ENCODE measurements at places on chromosomes 3 and 15. TPM values are rescaled to one million over a fixed set of nuclear protein-coding genes. Genes with fewer than 3 reads are reported as not detected.

Gene PLXNA1
- total RNA-seq: 7.8 TPM

Gene FETUB
- total RNA-seq: not detected

Gene EPHB1
- total RNA-seq: 14.5 TPM

Gene AGBL1
- total RNA-seq: not detected

Gene MAGEL2
- total RNA-seq: not detected

Gene DNASE1L3
- 3.4 TPM for total RNA-seq

Gene TATDN2
- total RNA-seq: 10.9 TPM

Gene COPS2
- 67.7 TPM for total RNA-seq

Gene TGM4
- not detected for total RNA-seq

Gene TIGIT
- total RNA-seq: not detected

Gene ST3GAL6
- total RNA-seq: 21.9 TPM

Gene SCN11A
- total RNA-seq: 0.06 TPM

Gene ARPIN
- total RNA-seq: 17.0 TPM

Gene GOLGA8J
- 0.13 TPM for total RNA-seq
